ENCODE measurements at places on chromosomes 4 and X.

DNA sequence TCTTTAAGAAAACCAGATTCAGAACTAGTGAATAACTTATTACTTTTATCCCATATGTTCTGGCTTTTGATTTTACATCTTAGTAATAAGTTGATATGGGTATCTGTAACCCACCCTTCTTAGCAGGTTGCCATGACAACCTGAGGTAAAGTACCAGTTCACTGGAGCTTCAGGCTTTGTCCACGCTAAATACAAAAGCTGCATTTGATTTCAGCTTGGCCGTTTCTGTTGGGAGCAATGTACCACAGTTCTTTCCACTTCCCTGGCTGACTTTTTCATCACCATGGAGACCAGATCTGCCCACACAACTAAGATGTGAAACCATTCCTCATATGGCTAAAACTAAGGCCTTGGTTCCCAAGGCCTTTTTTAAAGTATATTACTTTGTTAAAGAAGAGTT, 26.1 kb downstream of the KLHL34 start:
- DNase-seq: no peak

GRCh38 chr4:101288365-101289145, 58.8 kb downstream of the PPP3CA start:
- DNase-seq: no peak

- no peak for DNase-seq
Observed at GRCh38 chr4:183984566-183984965, 79.5 kb downstream of the STOX2 start.

DNA sequence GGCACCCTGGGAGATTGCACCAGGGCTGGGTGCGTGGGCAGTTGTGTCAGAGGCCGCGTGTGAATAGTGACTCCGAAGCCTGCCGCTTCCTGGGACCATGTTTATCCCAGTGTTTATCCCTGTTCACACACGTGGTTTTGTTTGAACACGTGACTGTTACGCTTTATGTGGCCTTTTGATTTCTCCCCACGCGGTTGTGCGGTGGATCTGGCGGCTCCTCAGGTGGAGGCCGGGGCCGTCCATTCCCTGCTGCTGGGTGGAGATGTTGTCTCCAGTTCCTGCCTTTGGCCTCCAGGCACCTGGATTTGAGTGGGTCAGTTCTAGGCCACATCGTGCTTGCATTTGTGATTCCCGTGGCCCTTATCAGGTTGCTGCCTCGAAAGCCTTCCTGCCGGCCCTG, 35.1 kb downstream of the NELFA start:
- no peak for DNase-seq

- DNase-seq: no peak
Observed at GRCh38 chr4:185737489-185738037, 74.4 kb downstream of the SORBS2 start.

- no peak for DNase-seq
Observed at GRCh38 chr4:5707778-5708448, 446 bp downstream of the EVC2 start.

DNA sequence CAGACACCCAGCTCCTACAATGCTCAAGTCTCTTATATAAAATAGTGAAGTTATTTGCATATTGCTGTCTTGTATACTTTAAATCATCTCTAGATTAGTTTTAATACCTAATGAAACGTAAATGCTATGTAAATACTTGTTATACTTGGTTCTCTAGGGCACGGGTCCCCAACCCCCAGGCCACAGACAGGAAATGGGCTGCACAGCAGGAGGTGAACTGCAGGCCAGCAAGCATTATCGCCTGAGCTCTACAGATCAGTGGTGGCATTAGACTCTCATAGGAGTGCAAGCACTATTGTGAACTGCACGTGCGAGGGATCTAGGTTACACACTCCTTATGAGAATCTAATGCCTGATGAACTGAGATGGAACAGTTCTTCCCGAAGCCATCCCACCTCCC, 395.9 kb upstream of the EMCN start:
- DNase-seq: no peak

- DNase-seq: no peak
Observed at GRCh38 chr4:25984266-25984665, 70.2 kb downstream of the SMIM20 start.

DNA sequence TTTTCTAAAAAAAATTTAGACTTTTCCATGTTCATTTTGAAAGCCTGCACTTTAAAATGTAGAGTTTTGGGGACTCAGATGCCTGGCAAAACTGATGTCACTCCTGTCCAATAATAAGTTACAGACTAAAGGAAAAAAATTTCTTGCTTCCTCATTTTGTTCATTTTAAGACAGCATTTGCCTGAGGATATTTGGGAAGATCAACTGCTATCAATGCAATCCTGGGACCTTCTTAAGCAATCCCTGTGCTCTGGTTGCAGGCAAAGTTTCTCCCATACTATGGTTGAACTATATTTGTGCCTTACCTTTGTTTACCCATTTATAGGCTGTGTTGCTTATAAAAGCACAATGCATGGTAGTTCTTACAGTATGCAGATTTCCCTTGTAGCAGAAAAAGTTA, 280.4 kb downstream of the CFAP47 start:
- DNase-seq: no peak

GRCh38 chr4:139665079-139665689, 435 bp upstream of the MGST2 start:
- DNase-seq: no peak

GRCh38 chr4:13547485-13548041, 3.3 kb upstream of the NKX3-2 start:
- no peak for DNase-seq

DNA sequence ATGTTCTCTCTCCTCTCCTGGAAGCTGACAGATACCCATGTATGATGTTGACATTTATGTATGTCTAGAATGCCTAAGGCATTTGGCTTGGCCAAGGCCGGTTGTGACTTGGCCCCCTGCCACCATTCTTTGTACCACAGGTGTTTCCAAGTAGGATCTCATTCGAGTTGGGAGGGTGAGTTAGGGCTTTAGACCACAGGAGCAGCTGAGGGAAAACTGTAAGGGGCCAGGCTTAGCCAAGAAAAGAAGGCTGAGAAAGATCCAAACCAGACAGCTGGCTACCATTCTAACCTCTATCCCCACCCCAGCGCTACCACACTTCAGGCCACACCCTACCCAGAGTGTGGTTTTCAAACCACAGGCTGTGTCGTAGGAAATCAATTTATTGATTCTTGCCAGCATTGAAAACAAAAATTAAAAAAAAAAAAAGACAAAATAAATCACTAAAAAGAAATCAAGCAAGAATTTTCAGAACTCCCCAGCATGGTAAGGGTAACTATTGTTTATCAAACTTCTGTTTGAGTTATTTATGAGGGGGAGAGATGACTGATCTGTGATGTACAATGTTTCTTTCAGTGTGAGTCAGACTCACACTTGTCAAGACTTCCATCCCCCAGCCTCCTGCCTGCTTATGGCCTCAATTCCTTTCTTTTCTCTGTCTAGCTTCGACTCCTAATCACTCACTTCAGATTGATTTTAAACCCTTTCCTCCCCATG, 9.9 kb downstream of the TMSB4X start:
- no peak for DNase-seq

- no peak for DNase-seq
Observed at GRCh38 chrX:116384406-116384954, 51.9 kb upstream of the SLC6A14 start.

DNA sequence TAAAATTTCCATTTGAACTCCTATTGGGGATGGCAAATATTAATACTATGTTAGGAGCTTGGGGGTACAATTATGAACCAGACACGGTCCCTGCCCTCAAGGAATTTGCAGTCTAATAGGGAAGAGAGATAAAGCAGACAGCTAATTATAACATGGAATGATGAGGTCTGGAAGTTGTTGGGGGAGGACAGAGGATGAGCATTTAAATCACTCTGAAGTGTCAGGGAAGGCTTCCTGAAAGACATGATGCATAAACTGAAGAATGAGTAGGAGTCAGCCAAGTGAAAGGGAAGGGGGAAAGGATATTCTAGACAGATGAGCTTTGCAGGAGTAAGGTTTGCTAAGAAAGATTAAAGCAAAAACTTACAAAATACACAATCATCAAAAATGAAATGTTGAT, 15.9 kb downstream of the PLAC1 start:
- no peak for DNase-seq

- DNase-seq: no peak
Observed at GRCh38 chr4:15428611-15429010, 778 bp downstream of the C1QTNF7 start.
